ENCODE measurements at places on chromosomes 1 and 21. TPM values are rescaled to one million over a fixed set of nuclear protein-coding genes. Genes with fewer than 3 reads are reported as not detected.

The FLG gene
- polyA plus RNA-seq = not detected

The SLC9C2 gene
- not detected for polyA plus RNA-seq

The FAM163A gene
- polyA plus RNA-seq = not detected

The FLVCR1 gene
- polyA plus RNA-seq = 3.2 TPM

The FTCD gene
- not detected for polyA plus RNA-seq

The MTARC1 gene
- polyA plus RNA-seq = 0.62 TPM

The MEX3A gene
- 22.0 TPM for polyA plus RNA-seq

GRCh38 chr21:15164678-15165303 is 100.0 kb upstream of the NRIP1 start:
- no peak for DNase-seq
- H3K4me1 ChIP-seq = no peaks in the 10 kb centered on the region
- no peak overlapping the region for H3K4me3 ChIP-seq
- no peaks in the 10 kb centered on the region for H3K36me3 ChIP-seq
- H3K27ac ChIP-seq = no peak overlapping the region

DNA sequence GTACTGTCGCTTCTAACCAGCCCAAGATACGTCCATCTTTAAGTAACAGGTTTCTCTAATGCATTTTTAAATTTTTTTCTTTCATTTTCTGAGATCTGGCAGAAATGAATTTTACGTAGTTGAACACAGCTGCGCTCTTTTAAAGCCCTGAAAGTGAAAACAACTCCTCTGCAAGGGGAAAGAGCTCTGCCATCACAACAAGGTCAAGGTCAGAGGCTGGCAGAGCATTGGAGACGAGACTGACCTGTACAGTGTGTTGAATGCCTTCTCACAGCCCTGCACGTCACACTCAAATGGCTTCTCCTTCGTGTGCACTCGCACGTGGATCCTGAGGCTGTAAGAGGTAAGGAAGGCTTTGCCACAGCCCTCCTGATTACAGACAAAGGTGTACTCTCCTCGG is 19.7 kb downstream of the MTF1 start:
- no peaks in the 10 kb centered on the region for H3K4me1 ChIP-seq
- no peak overlapping the region for H3K27ac ChIP-seq
- no peaks in the 10 kb centered on the region for H3K27me3 ChIP-seq
- peaks cover 10% of the 10 kb centered on the region for H3K36me3 ChIP-seq

- H3K4me3 ChIP-seq = no peak overlapping the region
- no peak for DNase-seq
- no peaks in the 10 kb centered on the region for H3K4me1 ChIP-seq
- H3K27ac ChIP-seq = no peak overlapping the region
- H3K27me3 ChIP-seq = no peaks in the 10 kb centered on the region
- H3K36me3 ChIP-seq = no peaks in the 10 kb centered on the region
These were observed 41.2 kb upstream of the TTC22 start for GRCh38 chr1:54842206-54842915.

DNA sequence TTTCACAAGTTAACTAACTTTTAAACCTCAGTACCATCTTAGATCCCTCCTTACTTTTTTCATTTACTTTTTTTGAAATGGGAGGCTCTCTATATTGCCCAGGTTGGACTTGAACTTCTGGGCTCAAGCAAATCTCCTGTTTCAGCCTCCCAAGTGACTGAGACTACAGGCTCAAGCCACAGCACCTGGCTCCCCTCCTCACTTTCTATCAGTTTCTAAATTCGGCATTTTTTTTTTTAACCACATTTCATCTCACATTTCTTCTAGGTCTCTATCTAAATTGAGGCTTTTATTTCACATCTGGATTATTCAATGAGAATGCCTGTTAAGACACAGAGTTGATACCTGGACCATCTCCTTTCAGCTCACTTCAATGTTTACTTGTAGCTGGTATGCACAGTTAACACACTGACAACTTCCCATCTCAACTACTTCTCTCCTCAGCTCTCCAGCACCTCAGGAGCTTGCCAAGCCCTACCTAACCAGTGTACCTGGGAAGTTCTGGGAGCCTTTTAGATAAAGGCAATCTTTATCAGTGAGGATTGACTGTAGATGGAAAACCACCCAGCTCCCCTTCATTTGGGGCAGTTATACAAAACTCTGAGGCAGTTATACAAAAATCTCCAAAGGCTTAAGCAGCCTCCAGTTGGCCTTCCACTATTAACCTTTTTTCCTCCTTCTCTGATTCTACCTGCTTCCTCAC is 3.4 kb downstream of the USP33 start:
- no peak for DNase-seq
- H3K27ac ChIP-seq = no peak overlapping the region
- H3K27me3 ChIP-seq = no peaks in the 10 kb centered on the region
- H3K4me1 ChIP-seq = peaks cover 13% of the 10 kb centered on the region
- H3K36me3 ChIP-seq = no peaks in the 10 kb centered on the region

DNA sequence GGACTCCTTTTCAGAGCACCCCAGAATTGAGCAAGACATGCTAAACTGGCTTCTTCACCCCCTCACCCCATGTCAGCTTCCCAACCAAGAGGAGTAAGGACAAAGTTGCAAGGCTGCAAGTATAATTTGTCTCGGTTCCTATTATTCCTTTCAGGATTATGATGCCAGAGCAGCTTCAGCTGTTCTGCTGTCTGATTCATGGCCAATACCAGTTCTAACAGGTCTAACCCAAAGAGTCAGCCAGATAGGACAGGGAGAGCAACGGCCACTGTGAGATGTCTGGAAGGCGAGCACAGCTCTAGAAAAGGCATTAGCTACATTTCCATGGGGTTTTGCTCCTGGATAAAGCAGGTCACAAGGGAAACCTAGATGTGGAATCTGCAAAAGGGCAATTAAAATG is 53.3 kb upstream of the HOOK1 start:
- H3K27ac ChIP-seq = no peak overlapping the region
- DNase-seq = no peak
- peaks cover 5% of the 10 kb centered on the region for H3K4me1 ChIP-seq
- no peaks in the 10 kb centered on the region for H3K27me3 ChIP-seq
- no peaks in the 10 kb centered on the region for H3K36me3 ChIP-seq
- no peak overlapping the region for H3K4me3 ChIP-seq

DNA sequence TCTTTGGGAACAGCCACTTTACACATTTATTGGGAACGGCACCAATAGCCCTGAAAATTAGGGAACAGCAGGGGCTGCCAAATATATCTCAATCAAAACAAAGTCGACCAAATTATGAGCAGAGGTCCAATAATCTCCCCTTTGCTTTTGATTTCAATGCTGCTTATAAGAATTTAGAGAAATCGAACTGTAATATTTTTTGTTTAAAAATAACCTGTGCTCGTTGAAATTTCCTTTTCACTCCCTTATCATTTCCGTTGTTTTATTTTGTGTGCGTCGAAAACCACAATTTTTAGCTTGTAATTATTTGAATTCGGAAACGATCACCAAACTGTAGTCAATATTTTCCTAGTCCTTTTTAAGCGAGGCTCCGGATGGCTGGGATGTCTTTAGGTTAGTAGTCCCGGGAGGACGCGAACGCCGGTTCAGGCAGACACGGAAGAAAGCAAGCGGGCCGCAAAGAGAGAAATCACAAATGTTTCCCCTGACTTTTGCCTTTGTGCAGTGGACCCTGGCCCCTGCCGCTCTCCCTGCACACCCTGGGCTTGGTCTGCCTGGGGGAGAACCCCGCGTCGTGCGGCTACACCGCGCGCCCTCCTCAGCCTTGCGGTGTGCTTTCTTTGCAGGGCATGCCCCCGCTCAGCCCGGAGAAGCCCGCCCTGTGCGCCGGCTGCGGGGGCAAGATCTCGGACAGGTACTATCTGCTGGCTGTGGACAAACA is 2.3 kb downstream of the LHX9 start:
- H3K4me3 ChIP-seq = no peak overlapping the region
- peak; percentile 16 for DNase-seq
- peaks cover 78% of the 10 kb centered on the region for H3K27me3 ChIP-seq

DNA sequence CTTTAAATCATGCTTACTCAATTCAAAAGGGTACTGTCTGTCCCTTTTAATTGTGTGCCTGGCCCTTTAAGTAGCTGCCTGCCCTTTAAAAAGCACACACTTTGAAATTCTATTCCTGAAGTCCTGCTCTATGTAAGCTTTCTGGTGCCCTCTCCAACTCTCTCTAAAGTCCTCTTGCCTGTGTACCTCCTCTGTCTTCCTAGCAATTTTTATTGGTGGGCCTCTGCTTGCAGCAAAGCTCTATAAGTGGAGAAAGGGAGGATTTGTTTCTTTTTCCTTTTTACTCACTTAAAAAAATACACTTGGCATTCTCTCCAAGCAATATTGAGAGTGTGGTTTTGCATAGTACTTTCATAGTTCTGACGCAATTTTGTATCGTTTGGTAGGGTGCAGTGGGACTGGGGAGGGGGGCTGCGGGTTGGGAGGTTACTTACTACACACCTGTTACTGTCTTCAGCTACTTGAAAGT is 135.4 kb downstream of the LMO4 start:
- H3K36me3 ChIP-seq = no peaks in the 10 kb centered on the region
- no peaks in the 10 kb centered on the region for H3K4me1 ChIP-seq
- no peak overlapping the region for H3K4me3 ChIP-seq
- no peak for DNase-seq
- H3K27ac ChIP-seq = no peak overlapping the region
- H3K27me3 ChIP-seq = no peaks in the 10 kb centered on the region

GRCh38 chr1:212118167-212118871 is 82.8 kb downstream of the DTL start:
- H3K27ac ChIP-seq = no peak overlapping the region
- H3K4me1 ChIP-seq = no peaks in the 10 kb centered on the region
- peak; percentile 30 for DNase-seq
- H3K27me3 ChIP-seq = no peaks in the 10 kb centered on the region
- H3K4me3 ChIP-seq = no peak overlapping the region
- H3K36me3 ChIP-seq = no peaks in the 10 kb centered on the region

GRCh38 chr1:241557551-241558193 is 25.5 kb downstream of the KMO start:
- H3K4me3 ChIP-seq = no peak overlapping the region

GRCh38 chr1:53628286-53628955 is 110.5 kb downstream of the GLIS1 start:
- no peaks in the 10 kb centered on the region for H3K27me3 ChIP-seq
- no peak overlapping the region for H3K27ac ChIP-seq
- no peak for DNase-seq

GRCh38 chr1:15531682-15532081 is 5.0 kb downstream of the DNAJC16 start:
- H3K27me3 ChIP-seq = no peaks in the 10 kb centered on the region
- H3K4me1 ChIP-seq = peaks cover 6% of the 10 kb centered on the region
- no peak overlapping the region for H3K27ac ChIP-seq
- no peak for DNase-seq

DNA sequence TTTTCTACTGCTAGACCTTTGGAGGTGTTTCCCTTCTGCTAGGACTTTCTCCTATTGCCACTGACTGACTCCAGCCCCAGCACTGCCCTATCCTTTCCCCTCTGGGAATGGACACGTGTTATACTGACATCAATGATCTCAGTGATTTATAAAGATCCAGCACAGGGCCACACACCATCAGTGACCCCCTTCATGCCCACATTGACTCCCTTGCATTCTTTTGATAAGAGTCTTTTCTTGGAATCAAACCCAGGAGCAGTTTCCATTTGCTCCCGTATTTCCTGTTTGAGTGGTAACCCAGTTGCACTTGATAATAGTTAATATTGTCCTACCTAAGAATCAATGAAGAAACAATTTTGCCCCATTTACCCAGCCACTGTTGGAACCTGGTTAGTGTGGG is 501.0 kb upstream of the USP24 start:
- peak; percentile 30 for DNase-seq
- H3K27ac ChIP-seq = no peak overlapping the region
- H3K27me3 ChIP-seq = peaks cover 3% of the 10 kb centered on the region
- no peaks in the 10 kb centered on the region for H3K4me1 ChIP-seq
- H3K36me3 ChIP-seq = no peaks in the 10 kb centered on the region
- H3K4me3 ChIP-seq = no peak overlapping the region

DNA sequence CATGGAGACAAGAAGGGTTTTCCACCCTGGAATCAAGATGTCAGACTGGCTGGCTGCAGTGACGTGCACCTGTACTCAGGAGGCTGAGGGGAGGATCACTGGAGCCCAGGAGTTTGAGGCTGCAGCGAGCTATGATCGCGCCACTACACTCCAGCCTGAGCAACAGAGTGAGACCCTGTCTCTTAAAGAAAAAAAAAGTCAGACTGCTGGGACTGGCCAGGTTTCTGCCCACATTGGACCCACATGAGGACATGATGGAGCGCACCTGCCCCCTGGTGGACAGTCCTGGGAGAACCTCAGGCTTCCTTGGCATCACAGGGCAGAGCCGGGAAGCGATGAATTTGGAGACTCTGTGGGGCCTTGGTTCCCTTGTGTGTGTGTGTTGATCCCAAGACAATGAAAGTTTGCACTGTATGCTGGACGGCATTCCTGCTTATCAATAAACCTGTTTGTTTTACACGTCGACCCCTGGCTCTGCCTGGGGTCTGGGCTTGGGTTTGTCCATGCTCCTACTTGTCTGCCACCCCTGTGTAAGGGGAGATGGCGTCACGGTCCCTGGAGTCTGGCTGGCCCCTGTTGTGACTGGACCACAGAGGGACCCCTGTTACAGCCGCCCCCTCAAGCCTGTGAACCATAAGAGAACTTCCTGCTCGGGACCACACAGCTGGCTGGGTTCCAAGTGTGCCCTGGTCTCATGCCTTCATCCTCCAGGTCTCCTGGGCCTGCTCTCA is 20.9 kb upstream of the VPS13D start:
- H3K27me3 ChIP-seq = no peaks in the 10 kb centered on the region
- no peaks in the 10 kb centered on the region for H3K4me1 ChIP-seq
- H3K36me3 ChIP-seq = peaks cover 15% of the 10 kb centered on the region
- H3K4me3 ChIP-seq = no peak overlapping the region
- H3K27ac ChIP-seq = no peak overlapping the region

GRCh38 chr1:43303471-43304313 is 2.9 kb downstream of the TIE1 start:
- H3K27ac ChIP-seq = peak overlapping the region; percentile 15
- H3K4me3 ChIP-seq = no peak overlapping the region
- H3K4me1 ChIP-seq = peaks cover 37% of the 10 kb centered on the region
- H3K36me3 ChIP-seq = peaks cover 22% of the 10 kb centered on the region

DNA sequence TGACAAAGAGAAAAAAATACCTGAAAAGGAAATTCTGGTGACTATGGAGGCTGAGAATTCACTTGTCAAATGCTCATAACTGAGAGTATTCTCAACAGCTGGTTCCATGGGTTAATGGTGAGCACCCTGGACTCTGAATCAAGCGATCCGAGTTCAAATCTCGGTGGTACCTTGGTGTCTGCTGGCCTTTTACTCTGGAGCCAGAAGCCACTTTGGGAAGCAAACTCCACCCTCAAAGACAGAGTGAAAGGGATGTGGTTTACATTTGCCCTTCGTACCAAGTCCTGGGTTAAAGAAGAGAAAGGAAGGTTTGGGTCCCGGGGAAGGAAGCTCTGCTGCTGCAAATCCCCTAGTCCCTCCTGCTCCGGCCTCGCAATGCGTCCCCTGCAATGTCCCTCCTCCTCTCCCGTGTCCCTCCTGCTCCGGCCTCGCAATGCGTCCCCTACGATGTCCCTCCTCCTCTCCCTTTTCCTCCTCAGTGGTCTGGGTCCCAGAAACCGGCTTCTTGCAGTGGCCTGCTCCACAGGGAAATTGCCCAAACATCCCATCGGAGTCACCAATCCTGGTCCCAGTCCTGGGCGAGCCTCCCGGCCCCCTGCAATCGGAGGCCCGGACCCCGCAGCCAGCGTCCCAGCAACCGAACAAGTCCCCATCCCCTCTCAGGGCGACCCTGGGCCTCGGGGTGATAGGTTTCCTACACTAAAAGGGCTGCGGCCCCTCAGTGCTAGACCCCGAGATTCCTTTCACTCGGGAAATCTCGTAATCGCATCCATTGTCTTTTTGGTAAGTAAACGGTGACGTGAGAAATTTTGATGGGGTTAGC is 129.4 kb downstream of the PPIAL4G start:
- no peak overlapping the region for H3K27ac ChIP-seq
- no peaks in the 10 kb centered on the region for H3K36me3 ChIP-seq
- peak; percentile 2 for DNase-seq
- no peaks in the 10 kb centered on the region for H3K4me1 ChIP-seq
- no peak overlapping the region for H3K4me3 ChIP-seq
